ENCODE measurements at places on chromosomes 7 and 10. TPM values are rescaled to one million over a fixed set of nuclear protein-coding genes. Genes with fewer than 3 reads are reported as not detected.

- no peaks in the 10 kb centered on the region for H3K4me1 ChIP-seq
- H3K27ac ChIP-seq, result no peak overlapping the region
- no peak overlapping the region for H3K4me3 ChIP-seq
- no peak for DNase-seq
Observed at GRCh38 chr7:40542982-40543741, 408.4 kb downstream of the SUGCT start.

DNA sequence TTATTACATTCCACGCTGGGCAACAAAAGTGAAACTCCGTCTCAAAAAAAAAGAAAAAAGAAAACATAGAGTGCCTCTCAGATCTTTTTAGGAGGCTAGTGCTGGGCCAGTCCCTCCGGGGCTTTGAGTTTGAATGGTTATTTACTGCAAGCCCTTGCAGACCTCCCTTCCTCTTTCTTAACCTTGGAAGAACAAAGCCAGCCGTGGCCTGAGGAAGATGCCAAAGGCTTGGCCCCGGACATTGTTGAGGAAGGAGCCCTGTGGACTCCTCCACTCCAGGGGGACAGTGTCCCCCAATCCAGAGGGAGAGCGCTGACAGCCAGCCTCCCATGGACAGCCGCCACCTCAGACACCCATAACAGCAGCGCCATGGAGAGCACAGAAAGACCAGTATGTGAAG is 5.0 kb downstream of the TSPAN33 start:
- no peak overlapping the region for H3K4me3 ChIP-seq
- no peak overlapping the region for H3K27ac ChIP-seq
- peaks cover 59% of the 10 kb centered on the region for H3K27me3 ChIP-seq

DNA sequence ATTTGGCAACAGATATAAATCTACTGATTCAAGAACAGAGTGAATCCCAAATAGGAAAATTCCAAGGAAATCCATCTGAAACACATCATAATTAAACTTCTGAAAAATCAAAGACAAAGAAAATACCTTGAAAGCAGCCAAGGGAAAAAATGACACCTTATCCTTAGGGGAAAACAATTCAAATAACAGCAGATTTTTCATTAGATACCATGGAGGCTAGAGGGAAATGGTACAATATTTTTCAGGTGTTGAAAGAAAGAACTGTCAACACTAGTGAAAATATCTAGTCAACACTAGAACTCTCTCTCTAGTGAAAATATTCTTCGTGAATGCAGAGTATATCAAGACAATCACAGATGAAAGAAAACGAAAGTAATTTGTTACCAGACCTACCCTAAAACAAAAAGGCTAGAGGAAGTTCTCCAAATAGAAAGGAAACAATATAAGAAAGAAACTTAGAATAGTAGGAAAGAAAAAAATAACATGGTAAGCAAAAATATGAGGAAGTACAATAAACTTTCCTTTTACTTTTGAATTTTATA is 5.7 kb upstream of the FAM241B start:
- H3K27me3 ChIP-seq, result no peaks in the 10 kb centered on the region
- no peaks in the 10 kb centered on the region for H3K36me3 ChIP-seq
- H3K4me3 ChIP-seq, result peak overlapping the region; percentile 19
- no peaks in the 10 kb centered on the region for H3K4me1 ChIP-seq
- H3K27ac ChIP-seq, result peak overlapping the region; percentile 48
- DNase-seq, result no peak

- H3K27ac ChIP-seq, result peak within 1 kb of the TSS; percentile 93
- peaks cover 22% of the 10 kb centered on the region for H3K4me1 ChIP-seq
- H3K4me3 ChIP-seq, result peak within 1 kb of the TSS; percentile 100
- H3K36me3 ChIP-seq, result peaks cover 4% of the 10 kb centered on the region
- no peak for DNase-seq
Observed at GRCh38 chr10:97713339-97713825, at the start of gene MARVELD1. Gene MARVELD1, plus strand, starts transcription at chr10:97713730. Its CDS starts 147 bp downstream, at chr10:97713877.

GRCh38 chr10:132354356-132355094 is 22.5 kb downstream of the LRRC27 start:
- no peak overlapping the region for H3K4me3 ChIP-seq
- no peak for DNase-seq
- peaks cover 6% of the 10 kb centered on the region for H3K4me1 ChIP-seq
- no peak overlapping the region for H3K27ac ChIP-seq
- H3K36me3 ChIP-seq, result no peaks in the 10 kb centered on the region

- peaks cover 4% of the 10 kb centered on the region for H3K27me3 ChIP-seq
- DNase-seq, result no peak
- no peak overlapping the region for H3K27ac ChIP-seq
- no peaks in the 10 kb centered on the region for H3K4me1 ChIP-seq
Observed at GRCh38 chr7:28671526-28671925, 259.2 kb downstream of the CREB5 start.

The VAX1 gene
- total RNA-seq, result not detected

The CYP3A5 gene
- total RNA-seq, result not detected

The SFTPA1 gene
- total RNA-seq, result not detected

The FGFBP3 gene
- 1.8 TPM for total RNA-seq

The AUTS2 gene
- 89.5 TPM for total RNA-seq

All from T-helper 17 cell (primary cell).